ENCODE measurements at places on chromosomes 4 and X.
A peak's percentile ranks its signal among the peaks of the same experiment; 100 is the strongest.

GRCh38 chr4:109721033-109721432, 8.8 kb downstream of the PLA2G12A start:
- DNase-seq = no peak

DNA sequence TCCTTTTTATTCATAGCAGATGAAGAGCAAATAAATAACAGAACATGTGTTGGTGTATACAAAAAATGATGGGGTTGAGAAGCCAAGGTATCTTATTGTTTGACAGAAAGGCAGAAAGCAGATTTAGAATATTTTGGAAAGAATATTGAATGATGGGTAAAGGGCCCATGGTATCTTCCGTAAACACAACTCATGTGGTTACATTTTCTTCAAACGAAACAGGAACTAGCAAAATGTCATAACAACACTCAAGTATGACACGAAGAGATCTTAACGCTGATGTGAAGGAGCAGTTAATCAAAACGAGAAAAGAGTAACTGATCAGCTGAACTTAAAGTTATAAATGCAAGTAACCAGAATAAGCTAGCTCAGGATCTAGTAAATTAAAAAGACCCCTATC, 195.7 kb upstream of the GK2 start:
- DNase-seq = no peak

DNA sequence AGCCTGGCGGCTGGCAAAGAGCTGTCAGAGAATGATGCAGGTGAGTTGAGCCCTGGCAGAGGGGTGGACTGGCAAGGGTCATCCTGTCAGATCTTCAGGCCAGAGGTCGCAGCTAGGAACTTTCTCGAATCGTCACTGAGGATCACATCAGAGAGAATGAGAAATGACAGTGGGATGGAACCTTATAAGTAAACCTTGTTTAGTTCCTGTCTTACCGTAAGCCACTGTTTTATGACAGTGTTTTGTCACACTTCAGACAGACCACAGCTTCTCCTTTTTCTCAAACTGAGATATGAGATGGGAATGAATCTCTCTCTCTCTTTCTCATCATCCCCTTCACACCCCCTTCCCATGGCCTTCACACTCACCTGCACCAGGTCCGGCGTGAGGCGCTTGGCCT, 9.3 kb downstream of the DIPK2B start:
- DNase-seq = peak; percentile 29

DNA sequence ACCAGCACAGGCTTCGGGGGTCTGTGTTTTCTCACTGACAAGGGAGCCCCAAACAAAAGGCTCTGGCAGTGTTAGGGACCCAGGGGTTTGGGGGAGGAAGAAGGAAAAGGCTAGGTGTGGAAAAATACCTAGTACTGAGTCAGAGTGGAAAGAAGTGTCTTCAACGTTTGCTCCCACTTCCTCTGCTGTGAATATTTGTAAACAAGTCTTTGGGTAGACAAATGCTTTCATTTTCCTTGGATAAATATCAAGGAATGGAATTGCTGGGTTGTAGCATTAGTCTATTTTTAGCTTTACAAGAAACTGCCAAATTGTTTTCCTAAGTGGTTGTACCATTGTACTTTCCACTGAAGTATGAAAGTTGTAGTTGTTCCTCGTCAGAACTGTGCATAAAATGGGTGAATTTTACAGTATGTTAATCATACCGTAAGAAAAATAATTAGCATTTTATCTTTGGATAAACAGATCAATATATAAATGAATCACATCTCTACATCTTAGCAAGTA, 17.4 kb downstream of the COL4A5 start:
- no peak for DNase-seq

DNA sequence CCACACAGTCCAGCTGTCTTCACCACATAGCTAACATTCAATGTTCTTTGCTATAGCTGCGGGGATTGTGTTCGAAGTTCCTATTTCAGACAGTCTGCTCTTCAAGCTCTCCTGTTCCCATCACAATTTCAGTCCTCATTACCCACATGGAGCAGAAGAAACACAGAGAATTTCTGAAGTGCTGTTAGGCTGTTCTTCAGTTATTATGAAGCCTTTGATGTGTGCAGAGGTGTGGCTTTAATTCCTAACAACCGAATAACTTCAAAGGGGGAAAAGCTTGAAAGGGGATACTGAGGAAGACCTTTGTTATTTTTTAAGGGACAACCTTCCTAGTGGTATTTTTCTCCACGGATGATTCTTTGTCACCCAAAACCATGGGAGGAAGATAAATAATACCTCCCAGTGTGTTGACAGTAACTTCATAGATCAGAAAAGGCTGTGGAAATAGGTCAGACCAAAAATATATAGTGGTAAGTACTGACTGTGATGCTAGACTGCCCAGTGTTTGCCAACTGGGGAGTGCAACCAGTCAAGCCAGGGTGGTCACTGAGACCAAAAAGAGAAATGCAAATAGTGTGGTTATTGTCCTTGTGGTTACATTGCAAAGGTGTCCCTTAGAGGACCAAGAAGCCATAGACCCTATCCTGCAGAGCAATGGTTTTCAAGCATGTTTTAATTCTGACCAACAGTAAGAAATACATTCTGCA, 52.1 kb downstream of the PRKG2 start:
- DNase-seq = no peak

DNA sequence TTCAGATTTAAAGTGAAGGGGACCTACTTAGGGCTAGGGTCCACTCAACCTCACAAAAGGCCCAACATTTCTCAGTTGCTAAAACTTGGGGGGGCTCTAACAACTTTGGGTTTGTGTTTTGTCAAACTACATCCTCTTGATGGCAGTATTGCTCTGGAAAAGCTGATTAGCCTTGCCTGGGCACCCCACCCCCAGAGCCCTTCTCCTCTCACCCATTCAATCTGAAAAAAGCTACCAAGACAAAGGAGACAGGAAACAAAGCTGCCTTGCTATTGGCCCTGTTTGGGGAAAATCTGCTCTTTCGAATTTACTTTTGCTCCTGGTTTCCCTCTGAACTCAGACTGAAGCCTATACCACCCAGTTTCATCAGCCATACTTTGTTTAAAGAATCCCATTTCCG, 195.2 kb upstream of the STK26 start:
- peak; percentile 73 for DNase-seq

Measured in activated T-cell treated with anti-CD3 and anti-CD28 coated beads, Interleukin-2, amount 50 U/mL, for 72 hours (primary cell).